Mesothelial cell of epicardium (in vitro differentiated cells): ENCODE measurements at places on chromosomes 5 and 9.

- no peak for DNase-seq
Observed at GRCh38 chr5:422323-423232, 20.4 kb upstream of the EXOC3 start.

DNA sequence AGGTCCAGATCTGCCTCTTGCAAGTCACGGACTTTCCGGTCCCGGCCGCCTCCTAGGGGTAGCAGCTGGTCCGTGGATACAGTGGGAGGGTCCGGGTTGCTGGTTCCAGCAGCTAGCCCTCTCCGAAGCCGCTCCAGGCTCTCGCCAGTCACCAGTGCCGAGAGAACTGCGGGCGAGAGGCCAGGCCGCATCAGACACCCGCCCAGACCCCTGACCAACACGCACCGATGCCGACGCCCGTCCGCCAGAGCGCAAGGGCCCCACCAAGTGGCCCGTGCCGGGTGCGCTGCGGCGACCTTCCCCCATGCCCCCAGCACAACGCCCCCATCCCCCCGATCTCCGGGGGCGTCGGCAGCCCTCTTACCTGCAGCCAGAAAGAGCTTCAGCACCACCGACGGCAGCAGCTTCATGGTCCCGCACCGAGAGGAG, 470 bp downstream of the HBEGF start:
- peak; percentile 46 for DNase-seq

- no peak for DNase-seq
Observed at GRCh38 chr5:60583616-60584015, 116.3 kb downstream of the DEPDC1B start.

DNA sequence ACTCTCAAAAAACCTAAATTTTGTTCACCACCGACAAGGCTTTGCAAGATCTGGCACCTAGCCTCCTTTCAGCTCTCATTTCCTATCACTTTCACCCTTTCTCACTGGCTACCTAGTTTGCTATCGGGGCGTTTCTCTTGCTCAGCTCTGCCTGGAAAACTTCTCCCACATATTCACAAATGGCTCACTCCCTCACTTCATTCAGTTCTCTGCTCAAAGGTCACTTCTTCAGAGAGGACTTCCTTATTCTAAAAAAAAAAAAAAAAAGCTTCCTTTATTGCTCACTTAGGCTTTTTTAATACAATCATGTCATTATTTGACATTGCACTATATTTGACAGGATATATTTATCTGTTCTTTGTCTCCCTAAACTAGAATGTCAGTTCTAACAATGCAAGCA, 2.1 kb upstream of the SLC25A46 start:
- DNase-seq: no peak

DNA sequence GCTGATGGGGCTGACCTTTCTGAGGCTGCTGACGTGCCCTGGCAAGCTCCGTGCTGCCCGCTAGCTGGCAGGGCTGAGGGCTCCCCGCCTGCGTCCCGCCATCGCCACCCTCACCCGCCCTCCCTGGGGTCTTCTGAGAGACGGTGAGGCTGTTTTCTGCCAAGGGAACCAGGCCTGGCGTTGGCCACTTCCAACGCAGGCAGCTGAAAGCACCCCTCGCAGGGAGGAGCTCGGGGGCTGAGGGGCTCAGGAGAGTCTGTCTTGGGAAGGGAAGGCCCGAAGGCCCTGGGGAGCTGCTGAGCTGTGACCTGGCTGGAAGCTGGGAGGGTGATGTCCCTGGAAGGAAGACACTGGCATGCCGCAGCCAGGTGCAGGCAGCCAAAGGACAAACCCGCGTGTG, 9.8 kb upstream of the TMEM250 start:
- DNase-seq: no peak

DNA sequence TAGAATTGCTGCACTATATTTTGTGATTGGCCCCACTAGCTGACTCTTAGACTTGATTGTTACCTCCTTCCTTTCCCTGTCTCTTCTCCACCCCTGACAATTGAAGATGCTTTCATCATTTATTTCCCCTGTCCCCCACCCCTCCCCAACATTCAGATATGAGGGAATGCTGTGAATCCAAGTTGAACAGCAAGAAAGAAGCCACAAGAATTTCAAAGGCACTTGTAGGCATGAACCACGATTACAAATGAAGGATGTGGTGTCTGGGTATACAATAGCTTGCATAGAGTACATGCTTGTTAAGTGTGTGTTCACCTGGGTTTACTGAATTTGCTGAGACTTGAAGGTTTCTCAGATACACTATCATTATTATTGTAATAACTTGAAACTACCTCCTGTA, 78.3 kb upstream of the TRIO start:
- no peak for DNase-seq

- no peak for DNase-seq
Observed at GRCh38 chr5:67166460-67167285, 29.9 kb downstream of the CD180 start.

- no peak for DNase-seq
Observed at GRCh38 chr5:110580625-110581024, 145.8 kb downstream of the TMEM232 start.

GRCh38 chr5:54148858-54149257, 161.5 kb downstream of the ARL15 start:
- no peak for DNase-seq
